Activated CD4-positive, alpha-beta T cell treated with anti-CD3 and anti-CD28 coated beads, Interleukin-2, amount 50 U/mL, for 48 hours (primary cell): ENCODE measurements at places on chromosomes 7 and 10.

DNA sequence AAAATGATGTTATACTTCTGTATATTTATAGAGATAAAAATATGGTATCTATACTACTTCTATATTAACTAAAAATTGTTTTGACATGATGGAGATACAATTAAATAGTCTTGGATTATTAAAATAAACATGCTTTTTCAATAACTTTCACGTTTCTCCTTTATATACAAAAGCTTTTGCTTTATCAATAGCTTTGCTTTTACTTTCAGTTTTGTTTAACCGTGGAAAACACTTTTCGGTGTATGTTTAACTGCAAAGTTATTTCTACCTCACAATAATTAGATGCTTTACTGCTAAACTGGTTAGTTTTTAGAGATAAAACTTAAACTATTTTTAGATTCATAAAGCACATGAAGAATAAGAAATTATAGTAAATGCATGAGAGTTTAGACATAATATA, 432.1 kb upstream of the PCDH15 start:
- no peak for DNase-seq

DNA sequence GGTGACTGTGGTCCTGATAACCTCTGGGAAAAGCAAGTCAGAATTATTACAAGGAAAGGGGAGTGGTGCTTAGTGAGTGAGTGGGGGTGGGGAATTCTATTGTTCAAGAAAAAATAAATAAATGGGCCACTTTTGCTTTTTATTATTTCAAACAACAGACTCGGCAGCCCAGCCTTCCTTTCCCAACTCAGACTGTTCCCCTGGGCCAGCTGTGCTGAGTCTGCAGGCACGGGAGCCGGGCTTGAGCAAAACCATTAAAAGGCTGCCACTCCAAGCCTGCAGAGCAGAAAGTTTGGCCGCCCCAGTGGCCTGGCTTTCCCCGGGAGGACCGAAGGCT, 90.0 kb downstream of the PLXNA4 start:
- no peak for DNase-seq

DNA sequence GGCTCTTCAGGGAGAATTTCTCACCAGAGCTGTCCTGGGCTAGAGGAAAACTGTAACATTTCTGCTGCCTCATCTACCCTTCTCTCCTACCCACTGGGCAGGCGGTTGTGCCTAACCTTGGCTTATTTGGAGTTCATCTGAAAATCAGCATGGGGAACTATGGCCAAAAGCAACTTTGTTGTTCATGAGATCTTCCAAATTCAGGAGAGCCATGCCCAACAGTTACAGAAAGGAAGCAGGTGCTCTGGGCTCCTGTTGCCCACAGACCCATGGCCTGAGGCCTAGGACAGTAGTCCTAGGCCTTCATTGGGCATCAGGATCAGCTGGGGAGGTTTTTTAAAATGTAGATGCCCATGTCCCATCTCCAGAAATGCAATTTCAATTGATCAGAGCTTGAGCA, 85.2 kb downstream of the GRID1 start:
- DNase-seq: no peak

DNA sequence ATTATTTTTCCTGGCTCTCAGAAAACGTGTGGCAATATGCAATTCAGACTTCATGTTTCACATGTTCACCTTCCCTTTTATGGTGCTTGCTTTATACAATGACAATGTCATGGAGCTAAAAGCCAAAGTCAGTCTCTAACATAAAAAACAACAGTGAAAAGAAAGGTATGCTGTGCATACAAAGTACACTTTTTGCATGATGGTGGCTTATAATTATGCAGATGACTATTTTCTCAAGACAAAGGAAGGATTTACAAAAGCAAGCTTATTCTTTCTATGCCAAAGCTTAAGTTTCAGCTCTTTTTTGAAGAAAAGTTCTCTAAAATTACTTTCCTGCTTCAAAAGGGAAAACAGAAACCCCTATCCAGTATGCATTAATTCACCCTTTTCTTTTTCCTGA, 15.6 kb downstream of the ERCC6 start:
- no peak for DNase-seq

GRCh38 chr10:124739119-124739921, 4.9 kb downstream of the FAM53B start:
- DNase-seq: no peak

DNA sequence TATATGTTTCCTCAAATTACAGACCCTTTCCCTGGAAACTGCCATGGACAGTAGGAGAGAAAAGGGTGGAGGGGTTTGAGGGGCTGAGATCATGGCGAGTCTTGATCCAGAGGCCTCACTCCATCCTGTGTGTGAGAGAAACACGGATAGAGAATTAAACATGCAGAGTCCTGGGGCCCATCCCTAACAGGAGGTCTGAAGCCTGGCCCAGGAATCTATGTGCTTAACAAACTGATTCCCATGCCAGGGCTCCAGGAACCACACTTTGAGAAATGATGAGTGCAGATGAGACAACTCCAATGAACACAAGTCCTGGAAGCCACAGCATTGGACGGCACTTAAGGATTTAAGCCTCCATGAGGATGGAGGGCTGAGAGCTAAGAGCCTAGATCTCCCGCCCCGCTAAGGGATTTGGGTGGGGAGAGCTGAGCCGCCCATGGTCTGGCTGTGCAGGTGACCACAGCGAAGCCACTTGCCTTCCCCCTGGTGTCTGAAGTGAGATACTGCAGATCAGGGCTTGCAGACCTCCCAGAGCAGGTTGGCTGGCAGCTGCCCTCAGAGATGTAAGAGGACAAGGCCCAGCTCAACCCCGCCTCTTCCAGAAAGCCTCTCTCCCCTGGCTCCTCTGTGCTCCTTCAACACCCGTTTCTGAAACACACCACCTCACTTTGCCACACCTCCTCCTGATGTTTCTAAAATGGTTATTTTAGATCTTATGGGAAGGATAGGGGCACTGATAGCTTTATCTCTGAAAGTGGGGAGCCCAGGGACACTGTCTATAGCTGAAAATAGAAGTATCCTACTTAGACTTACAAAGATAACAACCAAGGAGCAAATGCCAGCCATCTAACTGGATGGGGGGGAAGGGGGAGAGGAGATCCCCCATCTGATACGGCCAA, 24.8 kb upstream of the EIF5AL1 start:
- DNase-seq: peak; percentile 26

GRCh38 chr7:12328888-12329770, 74.5 kb downstream of the VWDE start:
- DNase-seq: no peak

- DNase-seq: no peak
These were observed 803.1 kb downstream of the PCDH15 start for GRCh38 chr10:53997953-53998352.

DNA sequence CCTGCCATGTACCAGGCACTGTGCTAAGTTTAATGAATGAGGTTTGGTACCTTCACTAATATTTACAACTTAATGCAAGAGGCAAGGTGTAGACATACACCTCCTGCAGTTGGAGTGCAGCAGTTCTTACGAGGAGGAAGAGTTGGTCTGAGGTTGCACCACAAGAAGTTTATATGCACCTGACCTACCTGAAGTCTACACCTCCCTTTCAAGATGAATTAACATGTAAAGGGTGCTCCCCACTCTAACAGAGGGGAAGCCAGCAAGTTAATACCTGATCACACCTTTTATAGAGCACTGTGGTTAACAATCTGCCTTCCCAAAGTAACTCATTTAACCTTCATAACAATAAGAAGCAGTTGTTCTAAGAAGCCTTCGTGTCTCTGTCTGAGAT, 120.0 kb downstream of the LYZL1 start:
- no peak for DNase-seq

DNA sequence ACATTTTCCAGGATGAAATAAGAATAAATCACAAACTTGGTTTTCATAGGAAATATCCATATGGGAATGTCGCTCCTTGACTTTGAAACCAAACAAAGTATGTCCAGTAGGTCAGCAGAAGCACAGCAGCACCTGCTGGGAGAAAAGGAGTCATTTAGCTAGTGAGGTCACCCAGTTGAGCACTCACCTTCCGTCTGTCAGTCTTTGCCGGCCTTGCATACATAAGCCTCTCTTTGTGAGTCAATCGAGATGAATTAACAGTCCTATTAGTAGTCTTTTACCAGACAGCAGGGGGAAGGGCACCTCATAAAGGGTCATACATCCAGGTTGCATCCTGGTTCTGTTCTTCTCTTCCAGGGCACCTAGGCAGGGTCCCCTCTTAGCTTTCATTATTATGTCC, 232.5 kb upstream of the FZD1 start:
- no peak for DNase-seq

DNA sequence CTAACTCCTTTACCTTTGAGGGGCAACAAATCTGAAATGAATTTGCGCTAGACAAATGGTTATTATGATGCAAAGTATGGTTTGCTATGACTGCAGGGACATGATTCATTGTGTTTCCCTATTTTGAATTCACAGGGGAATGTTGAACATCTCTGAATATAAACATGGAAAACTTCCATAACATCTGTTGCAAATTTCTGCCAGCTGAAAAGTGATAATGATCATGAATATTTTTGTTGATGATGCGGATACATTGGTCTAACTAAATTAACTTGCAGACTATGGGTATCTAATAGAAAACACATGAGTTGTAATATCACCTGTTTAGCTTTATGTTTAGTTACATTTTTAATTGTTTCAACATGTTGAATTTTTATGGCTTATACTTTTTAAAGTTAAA, 1325.5 kb downstream of the REEP3 start:
- DNase-seq: no peak

- no peak for DNase-seq
These were observed 572.3 kb downstream of the TCERG1L start for GRCh38 chr10:130739016-130739756.

- DNase-seq: no peak
These were observed 7.0 kb upstream of the CYP3A4 start for GRCh38 chr7:99791021-99791420.

DNA sequence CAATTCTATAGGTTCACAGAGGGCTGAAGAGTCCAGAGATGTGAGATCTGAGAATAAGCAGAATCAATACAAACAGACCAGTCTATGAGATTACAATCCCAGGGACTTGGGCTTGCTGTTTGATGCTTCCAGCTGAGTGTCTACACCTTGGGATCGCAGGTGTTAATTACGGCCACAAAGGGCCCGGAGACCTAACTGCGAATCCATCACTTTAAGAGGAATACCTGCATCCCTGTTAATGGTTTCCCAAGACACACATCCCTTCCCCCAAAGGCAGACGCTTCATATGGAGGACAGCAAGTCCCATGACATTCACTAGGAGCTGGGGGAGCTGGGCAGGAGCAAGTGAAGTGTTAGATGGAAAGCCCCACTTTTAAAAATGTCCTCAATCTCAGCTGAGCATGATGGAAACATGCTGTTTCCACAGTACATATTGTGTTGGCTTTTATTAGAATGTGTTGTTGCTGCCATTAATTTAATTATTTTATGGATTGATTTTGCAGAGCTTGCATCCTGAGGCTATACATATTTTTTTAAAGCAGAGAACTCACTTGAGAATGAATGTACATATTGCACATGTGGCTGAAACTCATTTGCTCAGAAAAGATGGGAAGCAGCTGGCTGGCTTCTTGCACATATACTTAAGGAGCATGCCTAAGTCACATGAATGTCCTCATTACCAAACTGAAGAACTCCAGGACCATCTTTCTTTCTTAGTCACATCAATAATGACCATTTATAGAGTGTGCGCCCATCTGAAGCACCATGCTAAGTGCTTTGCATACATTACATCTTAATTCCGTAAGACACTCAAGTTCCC, 151.3 kb downstream of the NEBL start:
- DNase-seq: no peak
